HCT116 (cell line): ENCODE measurements at places on chromosomes 11 and 22. TPM values are rescaled to one million over a fixed set of nuclear protein-coding genes. Genes with fewer than 3 reads are reported as not detected.

GRCh38 chr22:28933321-28933720 is 49.9 kb downstream of the ZNRF3 start:
- peaks cover 45% of the 10 kb centered on the region for H3K4me1 ChIP-seq
- no peaks in the 10 kb centered on the region for H3K36me3 ChIP-seq
- H3K4me3 ChIP-seq: no peak overlapping the region
- H3K27me3 ChIP-seq: no peaks in the 10 kb centered on the region
- H3K27ac ChIP-seq: no peak overlapping the region

GRCh38 chr11:124865181-124865901 is at the start of gene ROBO3:
TSS of gene ROBO3 (plus strand) at chr11:124865432. CDS start at chr11:124865578, 146 bp downstream.
- H3K27me3 ChIP-seq: peaks cover 33% of the 10 kb centered on the region; the same call in 1 of the 2 replicates
- DNase-seq: no peak
- no peak within 1 kb of the TSS for H3K27ac ChIP-seq
- no peak within 1 kb of the TSS for H3K4me3 ChIP-seq
- no peaks in the 10 kb centered on the region for H3K36me3 ChIP-seq
- H3K4me1 ChIP-seq: peaks cover 4% of the 10 kb centered on the region; the same call in 1 of the 2 replicates

DNA sequence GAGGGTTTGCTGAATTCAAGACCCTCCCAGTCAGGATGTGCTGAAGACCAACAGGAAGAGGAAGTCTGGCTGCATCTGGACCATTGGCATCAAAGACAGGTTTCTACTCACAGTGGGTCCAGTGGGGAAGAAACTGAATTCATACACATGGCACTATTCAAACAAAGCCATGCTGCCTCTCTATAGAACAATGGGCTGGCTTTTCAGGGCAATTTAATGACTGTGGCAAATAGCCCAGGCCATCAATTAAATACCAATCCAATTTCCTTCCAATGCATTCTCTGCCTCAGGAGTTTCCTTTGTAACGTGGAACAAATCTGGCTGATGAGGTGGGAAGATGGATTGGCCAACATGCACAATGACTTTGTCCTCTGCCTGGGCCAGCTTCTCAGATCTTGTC is 98.6 kb downstream of the SEZ6L start:
- DNase-seq: no peak
- no peaks in the 10 kb centered on the region for H3K36me3 ChIP-seq
- H3K4me3 ChIP-seq: no peak overlapping the region
- H3K4me1 ChIP-seq: no peaks in the 10 kb centered on the region
- H3K27me3 ChIP-seq: peaks cover 63% of the 10 kb centered on the region
- no peak overlapping the region for H3K27ac ChIP-seq

DNA sequence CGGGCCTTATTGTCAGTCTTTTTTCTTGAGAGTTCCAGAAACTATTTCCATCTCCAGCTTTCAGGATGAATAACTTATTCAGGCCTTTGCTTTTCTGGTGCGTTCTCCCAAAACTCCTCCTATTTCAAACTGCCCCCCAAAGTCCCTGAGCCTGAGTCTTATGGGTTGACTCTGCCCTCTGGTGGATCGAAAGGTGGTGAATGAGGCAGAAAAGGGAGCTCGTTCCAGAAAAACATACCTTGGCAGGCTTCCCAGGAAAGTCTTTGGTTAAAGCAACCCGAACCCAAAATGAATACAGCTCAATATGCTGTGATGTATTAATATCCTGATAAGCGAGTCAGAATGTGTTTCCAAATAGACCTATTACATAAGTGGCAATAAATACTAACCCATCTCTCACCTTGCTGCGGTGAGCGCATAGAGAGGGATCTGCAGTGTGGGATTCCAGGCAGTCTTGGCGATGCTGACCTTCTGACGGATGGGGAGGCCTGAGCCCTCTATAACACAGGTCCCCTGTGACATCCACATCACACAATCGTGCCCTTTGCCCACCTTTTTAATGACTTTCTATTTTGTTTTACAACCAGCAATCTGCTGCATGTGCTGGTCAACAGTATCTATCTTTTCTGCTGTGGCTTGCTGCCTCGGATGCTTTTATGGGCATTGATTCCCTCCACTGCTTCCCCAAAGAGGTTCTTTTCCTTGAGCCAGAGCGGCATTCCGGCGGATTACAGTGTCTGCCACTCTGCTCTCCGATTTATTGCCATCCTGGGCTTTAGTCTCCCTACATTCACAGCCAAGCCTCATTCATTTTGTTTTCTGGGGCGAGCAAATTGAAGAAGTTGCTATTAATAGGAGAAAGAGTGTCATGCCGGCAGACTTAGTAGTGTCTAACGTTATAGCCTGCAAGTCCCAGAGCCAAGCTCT is 756.8 kb downstream of the NTM start:
- H3K27me3 ChIP-seq: no peaks in the 10 kb centered on the region
- H3K4me1 ChIP-seq: no peaks in the 10 kb centered on the region
- no peak overlapping the region for H3K27ac ChIP-seq
- DNase-seq: no peak

GRCh38 chr11:121909596-121909995 is 206.4 kb downstream of the BLID start:
- no peaks in the 10 kb centered on the region for H3K36me3 ChIP-seq
- DNase-seq: no peak
- no peaks in the 10 kb centered on the region for H3K27me3 ChIP-seq
- H3K27ac ChIP-seq: no peak overlapping the region

- H3K4me3 ChIP-seq: no peak overlapping the region
- no peaks in the 10 kb centered on the region for H3K27me3 ChIP-seq
- H3K27ac ChIP-seq: no peak overlapping the region
- no peak for DNase-seq
- no peaks in the 10 kb centered on the region for H3K4me1 ChIP-seq
These were observed 1.1 kb downstream of the UCP3 start for GRCh38 chr11:74007691-74008372.

DNA sequence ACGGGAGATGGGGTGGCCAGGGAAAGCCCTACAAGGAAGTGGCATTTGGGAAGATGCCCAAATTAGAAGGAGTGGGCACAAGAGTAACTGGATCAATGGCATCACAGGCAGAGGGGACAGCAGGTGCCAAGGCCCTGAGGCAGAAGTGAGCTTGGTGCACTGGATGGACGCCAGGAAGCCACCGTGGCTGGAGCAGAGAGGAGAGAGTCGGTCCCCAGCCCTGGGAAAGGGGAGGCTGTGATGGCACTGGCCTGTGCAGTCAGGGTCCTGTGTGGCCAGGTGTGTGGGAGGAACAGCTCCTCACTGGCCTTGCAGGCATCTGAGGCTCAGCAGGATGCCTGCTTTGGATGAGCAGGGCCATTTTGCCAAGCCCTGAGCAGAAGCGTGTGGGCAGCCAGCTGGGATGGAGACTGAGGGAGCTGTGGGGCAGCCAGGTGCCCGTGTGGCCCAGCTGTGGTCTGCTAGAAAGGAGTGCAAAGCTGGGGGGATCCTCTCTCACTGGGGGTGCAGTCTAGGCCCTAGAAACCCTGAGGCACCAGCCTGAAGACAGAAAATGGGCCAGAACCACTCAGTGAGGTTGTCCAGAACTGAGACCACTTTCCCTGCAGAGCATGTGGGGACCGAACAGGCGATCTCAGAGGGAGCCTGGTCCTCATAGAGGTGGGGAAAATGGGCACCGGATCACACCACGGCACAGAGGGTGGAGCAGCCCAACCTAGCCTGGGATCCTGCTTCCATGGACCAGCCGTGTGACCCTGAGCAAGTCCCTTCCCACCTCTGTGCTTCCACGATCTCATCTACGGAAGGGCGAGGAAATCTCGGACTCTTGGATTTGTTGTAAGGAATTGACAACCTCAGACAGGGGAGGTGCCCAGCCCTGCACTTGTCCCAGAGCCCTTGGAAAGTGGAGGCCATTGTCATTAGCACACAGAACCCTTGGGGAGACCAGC is 78.6 kb upstream of the RTL6 start:
- peaks cover 10% of the 10 kb centered on the region for H3K4me1 ChIP-seq
- no peak for DNase-seq
- H3K4me3 ChIP-seq: no peak overlapping the region
- H3K27ac ChIP-seq: no peak overlapping the region

- no peak overlapping the region for H3K4me3 ChIP-seq
- no peak overlapping the region for H3K27ac ChIP-seq
- H3K4me1 ChIP-seq: peaks cover 12% of the 10 kb centered on the region
- no peaks in the 10 kb centered on the region for H3K27me3 ChIP-seq
- no peaks in the 10 kb centered on the region for H3K36me3 ChIP-seq
These were observed 63.4 kb upstream of the CARD18 start for GRCh38 chr11:105202844-105203548.

DNA sequence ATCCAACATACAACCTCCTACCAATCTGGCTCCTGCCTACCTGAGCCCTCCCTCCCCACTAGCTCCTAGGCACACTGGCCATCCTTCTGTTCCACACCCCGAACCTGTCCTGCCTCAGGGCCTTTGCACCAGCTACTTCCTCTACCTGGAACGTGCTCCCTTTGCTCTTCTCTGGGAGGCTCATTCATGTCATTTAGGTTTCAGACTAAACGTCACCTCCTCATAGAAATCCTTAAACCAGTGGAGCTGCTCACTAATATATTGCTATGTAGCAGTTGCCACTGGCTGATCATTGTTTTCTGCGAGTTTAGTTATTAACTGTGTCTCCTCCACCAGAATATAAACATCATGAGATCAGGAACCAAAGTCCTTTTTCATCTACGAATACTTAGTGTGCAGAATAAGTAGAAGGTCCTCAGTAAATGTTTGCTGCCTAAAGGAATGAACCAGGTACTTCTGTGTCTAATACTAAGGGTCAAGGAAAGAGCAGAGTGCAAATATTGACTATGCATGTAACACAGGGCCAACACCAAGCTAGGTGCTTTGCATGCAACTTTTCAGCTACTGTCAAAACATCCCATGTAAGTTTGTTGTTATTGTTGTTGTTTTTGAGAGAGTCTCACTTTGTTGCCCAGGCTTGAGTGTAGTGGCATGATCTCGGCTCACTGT is 277.6 kb upstream of the SYN3 start:
- no peaks in the 10 kb centered on the region for H3K36me3 ChIP-seq
- no peak for DNase-seq
- no peaks in the 10 kb centered on the region for H3K27me3 ChIP-seq
- no peak overlapping the region for H3K4me3 ChIP-seq
- H3K4me1 ChIP-seq: no peaks in the 10 kb centered on the region

GRCh38 chr22:45483319-45483718 is 19.4 kb upstream of the FBLN1 start:
- H3K36me3 ChIP-seq: no peaks in the 10 kb centered on the region
- H3K4me3 ChIP-seq: no peak overlapping the region

DNA sequence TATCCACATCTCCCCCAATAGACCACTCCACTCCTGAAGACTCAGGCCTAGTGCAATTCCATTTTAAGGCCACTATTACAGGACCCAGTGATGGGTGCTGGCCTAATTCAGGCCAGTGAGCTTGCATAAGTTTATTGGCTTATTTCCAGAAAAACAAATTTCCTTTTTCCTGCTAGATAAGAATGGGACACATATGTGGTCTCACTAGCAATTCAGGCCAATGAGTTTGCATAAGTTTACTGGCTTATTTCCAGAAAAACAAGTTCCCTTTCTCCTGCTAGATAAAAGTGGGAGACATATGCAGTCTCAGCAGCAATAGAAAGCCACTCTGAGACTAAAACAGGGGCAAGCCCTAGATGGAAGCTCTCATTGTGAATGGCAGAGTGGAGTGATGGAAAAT is 22.4 kb downstream of the ADM start:
- H3K4me3 ChIP-seq: no peak overlapping the region
- H3K4me1 ChIP-seq: peaks cover 14% of the 10 kb centered on the region; the same call in 1 of the 2 replicates
- no peaks in the 10 kb centered on the region for H3K36me3 ChIP-seq
- no peaks in the 10 kb centered on the region for H3K27me3 ChIP-seq

DNA sequence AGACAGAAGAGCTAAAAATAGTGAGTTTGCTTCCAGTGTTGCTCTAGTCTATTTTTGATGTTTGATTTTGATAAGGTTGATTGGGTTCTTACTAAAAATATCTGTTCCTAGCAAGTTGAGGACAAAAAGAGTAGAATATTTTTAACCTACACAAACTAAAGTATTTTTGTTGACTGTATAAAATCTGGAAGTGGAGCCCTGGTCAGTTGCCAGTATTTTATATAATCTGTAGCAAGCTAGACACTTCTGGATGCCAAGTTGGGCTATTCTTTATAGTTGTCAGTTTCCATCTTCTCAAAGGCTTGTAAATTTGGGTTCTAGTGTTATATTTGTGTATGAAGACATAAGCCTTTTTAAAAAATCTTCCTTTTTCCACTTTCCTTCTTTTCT is 56.7 kb downstream of the HSD17B12 start:
- H3K4me3 ChIP-seq: no peak overlapping the region
- peaks cover 24% of the 10 kb centered on the region for H3K4me1 ChIP-seq
- no peak for DNase-seq
- H3K36me3 ChIP-seq: no peaks in the 10 kb centered on the region

DNA sequence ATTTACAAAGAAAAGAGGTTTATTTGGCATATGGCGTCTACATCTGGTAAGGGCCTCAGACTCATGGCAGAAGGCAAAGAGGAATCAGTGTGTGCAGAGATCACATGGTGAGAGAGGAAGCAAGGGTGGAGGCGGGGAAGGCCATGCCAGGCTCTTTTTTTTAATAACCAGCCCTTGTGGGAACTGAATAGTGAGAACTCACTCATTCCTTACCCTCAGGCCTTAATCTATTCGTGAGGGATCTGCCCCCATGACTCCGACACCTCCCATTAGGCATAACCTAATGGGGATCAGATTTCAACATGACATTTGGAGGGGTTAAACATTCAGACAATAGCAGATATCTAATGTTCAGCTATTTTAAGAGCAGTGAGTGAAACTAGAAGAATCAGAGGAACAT is 55.7 kb downstream of the ATM start:
- H3K27ac ChIP-seq: no peak overlapping the region
- DNase-seq: no peak
- no peak overlapping the region for H3K4me3 ChIP-seq
- no peaks in the 10 kb centered on the region for H3K4me1 ChIP-seq
- H3K36me3 ChIP-seq: no peaks in the 10 kb centered on the region; the same call in 1 of the 2 replicates
- no peaks in the 10 kb centered on the region for H3K27me3 ChIP-seq

- H3K4me3 ChIP-seq: no peak overlapping the region
- DNase-seq: no peak
- H3K27me3 ChIP-seq: no peaks in the 10 kb centered on the region
- H3K27ac ChIP-seq: no peak overlapping the region
- H3K4me1 ChIP-seq: no peaks in the 10 kb centered on the region
- no peaks in the 10 kb centered on the region for H3K36me3 ChIP-seq
These were observed 674.1 kb downstream of the OPCML start for GRCh38 chr11:132858223-132858622.

- no peaks in the 10 kb centered on the region for H3K27me3 ChIP-seq
- H3K4me1 ChIP-seq: no peaks in the 10 kb centered on the region
- H3K27ac ChIP-seq: no peak overlapping the region
These were observed 11.2 kb upstream of the RBM4B start for GRCh38 chr11:66688561-66689534.

DNA sequence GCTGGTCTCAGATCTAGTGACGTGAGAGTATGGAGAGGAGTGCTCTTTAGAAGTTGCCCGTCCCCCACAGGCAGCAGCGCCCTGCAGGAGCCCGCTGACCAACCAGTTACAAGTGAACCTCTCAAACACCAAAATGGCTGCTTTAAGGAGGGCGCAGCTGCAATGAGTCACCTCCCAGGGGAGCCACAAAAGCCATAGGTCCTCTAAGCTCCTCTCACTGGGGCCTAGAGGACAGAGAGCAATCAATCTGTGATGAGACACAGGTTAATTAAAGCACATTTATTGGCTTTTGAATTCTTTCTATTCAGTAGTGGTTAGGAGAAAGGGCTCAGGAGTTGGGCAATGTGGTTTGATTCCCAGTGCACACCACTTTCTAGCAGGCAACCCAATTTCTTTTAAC is 15.5 kb upstream of the RAPSN start:
- H3K27ac ChIP-seq: no peak overlapping the region
- no peaks in the 10 kb centered on the region for H3K4me1 ChIP-seq
- H3K4me3 ChIP-seq: no peak overlapping the region

ZP1 gene
- not detected for total RNA-seq

MOGAT2 gene
- 0.12 TPM for total RNA-seq

CXCR5 gene
- not detected for total RNA-seq

NKAPD1 gene
- total RNA-seq: 19.4 TPM

TYR gene
- total RNA-seq: not detected

MYO7A gene
- 1.8 TPM for total RNA-seq

BAIAP2L2 gene
- 1.0 TPM for total RNA-seq
